ENCODE measurements at places on chromosomes 12 and 14.

DNA sequence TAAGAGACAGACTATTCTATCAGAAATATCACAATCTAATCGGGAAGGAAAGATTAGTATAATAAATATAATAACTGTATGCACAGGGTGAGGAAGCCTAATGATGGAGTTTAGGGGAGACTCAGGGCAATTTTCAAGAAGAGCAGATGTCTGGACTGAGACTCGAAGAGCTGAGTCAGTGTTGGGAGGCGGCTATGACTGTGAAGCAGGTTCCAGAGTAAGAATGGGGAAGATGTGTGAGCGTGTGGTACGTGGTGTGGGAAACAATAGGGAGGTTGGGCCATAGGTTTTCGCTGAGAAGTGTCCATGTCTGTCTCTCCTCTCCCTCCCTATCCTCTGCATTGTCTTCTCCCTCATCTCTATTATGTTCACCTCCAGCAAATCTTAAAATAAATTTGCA lies 85.6 kb downstream of the LMO3 start:
- no peak for DNase-seq

GRCh38 chr12:8697120-8697475 lies 693 bp upstream of the RIMKLB start:
- DNase-seq: no peak

DNA sequence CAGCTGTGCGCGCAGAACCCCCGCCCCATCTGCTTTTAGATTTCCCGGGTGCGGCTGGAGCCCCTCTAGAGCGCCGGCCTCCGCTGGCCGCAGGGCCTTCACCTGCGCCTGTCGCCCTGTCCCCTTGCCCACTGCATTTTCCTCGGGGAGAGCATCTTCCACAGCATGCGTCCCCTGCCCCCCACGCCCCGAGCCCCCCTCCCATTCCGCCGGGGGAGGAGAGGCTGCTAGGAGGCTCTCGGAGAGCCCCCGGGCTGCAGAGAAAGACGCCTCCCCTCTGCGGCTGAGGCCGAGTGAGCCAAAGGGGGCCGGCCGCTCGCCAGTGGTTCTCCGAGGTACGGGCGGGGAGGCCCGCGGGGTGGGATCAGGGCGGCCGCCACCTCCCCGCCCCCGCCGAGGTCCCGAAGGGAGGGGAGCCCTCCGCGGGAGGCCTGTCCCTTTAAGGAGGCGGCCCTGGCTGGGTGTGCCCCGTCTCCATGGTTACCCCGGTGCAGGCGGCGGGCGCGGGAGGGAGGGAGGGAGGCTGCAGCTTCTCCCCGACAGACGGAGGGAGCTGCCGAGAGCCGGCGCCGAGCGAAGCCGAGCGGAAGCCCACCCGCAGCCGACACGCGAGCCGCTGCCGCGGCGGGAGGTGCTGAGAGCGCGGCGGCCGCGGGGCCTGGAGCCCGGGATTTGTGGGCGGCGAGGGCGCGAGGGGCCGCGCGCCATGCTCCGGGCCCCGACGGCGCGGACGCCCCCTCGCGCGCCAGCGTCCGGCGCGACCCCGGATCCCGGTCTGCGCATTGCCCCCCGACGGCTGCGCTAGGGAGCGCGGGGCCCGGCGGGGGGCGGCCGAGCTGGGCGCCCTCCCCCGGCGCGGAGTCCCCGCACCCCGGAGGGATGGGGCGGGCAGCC lies at the start of gene KCNH3:
KCNH3 (plus strand) TSS at position 521 of the 894 bp plus-strand sequence. CDS start 387 bp downstream, outside the sequence.
- peak; percentile 57 for DNase-seq

DNA sequence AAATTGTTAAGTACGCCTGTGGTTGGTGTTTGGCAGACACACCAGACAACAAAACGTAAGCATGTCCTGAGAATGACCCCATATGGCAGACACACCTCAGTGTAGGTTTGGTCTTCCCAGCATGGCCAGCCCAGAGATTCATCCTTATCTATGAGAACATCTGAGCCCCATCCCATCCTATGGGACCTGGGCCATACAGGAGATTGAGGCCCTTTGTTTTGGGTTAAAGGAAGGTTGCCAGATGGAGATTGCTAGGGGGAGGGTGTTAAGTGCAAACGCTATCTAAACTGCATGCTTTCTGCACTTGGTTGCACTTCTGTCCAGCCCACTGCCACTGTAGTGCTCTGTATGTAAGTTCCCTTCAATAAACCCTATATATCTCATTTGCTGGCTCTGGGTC lies 4.1 kb upstream of the PCNX4 start:
- no peak for DNase-seq

GRCh38 chr14:99255621-99256482 lies 16.1 kb downstream of the BCL11B start:
- DNase-seq: no peak
